CD14-positive monocyte (primary cell): ENCODE measurements at places on chromosomes 1 and 21. TPM values are rescaled to one million over a fixed set of nuclear protein-coding genes. Genes with fewer than 3 reads are reported as not detected.

DNA sequence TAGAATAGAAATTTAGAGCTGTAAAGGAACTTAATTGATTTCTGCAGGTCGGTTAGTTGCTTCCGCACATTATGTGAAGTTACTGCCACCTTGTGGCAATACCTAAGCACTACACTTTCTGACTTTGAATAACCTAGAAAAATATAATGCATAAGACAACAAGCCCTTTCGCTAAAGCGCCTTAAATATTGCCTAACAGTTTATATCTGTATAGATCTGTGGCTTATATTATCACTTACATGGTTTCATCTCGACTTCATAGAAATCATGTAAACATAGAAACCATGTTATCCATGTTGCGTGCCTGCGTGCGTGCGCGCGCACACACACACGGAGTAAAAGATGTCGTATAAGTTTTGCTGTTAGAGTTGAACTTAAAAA lies 10.9 kb upstream of the IFI16 start:
- DNase-seq = peak; percentile 72

DNA sequence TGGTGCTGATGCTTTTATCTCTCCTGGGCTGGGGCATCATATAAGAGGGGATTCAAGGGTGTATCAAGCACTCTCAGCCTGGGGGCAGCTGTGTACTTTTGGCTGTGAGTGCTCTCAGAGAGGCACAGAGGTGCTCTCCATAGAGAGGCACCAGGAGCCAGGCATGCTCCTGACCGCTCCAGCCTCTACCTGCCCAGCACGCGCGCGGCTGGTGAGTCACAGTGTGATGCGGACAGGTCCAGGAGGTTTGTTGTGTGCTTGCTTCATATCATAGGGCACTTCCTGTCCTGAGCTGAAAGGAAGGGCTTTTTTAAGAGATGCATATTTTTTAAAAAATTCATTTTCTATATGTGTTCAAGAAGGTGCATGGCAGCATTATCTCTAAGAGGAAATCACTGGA lies 93.6 kb upstream of the BCAR3 start:
- DNase-seq = no peak

DNA sequence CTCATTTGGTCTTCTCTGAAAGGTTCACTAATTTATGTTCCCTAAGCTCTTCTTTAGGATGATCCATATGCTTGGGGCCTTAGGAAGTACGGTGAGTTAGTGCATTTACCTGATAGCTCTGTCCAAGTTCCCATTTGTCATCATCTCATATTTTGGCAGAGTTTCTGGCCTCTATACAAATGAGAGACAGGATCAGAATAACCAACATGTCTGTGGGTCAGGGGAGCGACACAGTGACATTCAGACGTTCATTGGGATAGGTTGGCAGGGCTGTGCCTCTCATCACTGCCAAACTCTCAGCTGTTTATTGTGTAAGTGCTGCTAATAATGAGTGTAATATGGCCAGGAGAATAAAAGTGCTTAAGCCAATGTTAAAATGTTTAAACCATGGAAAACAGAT lies 561.1 kb upstream of the ZRANB2 start:
- DNase-seq = no peak

Gene LDLRAD1
- polyA plus RNA-seq = not detected

Gene C1QA
- 14.5 and 34.5 TPM in 2 replicates for polyA plus RNA-seq

DNA sequence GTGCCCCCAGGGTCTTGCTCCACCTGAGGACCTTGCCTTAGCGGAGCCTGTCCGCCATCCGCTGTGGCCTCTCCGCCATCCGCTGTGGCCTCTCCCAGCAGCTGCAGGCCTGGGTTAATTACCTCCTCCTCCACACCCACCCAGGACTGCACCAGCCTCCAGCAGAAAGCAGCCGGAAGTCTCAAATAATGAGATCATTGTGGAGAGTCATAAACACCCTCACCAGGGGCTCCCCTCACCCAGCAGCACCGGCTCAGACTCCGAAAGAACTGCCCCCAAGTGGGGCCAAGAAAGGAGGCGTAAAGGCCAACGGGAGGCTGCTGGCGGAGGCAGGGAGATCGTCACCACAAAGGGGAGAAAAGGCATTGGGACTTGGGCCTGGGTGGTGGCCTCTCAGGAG lies 10.7 kb upstream of the GPR153 start:
- no peak for DNase-seq

DNA sequence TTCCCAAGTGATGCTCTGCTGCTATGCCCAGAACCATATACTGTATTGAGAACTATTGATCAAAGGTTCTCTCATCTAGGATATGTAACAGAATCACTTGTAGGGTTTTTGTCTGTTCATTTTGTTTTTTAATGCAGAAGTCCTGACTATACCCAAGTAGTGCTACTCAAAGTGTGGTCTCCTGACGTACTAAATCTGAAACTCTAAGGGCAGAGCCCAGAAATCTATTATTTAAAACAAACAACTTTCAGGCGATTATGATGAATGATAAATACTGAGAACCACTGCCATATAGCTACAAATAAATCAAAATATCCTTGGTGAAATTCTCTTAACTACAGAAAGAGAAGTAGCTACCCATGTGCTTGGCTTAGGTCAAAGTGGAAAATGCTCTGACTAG lies 10.1 kb downstream of the ZZZ3 start:
- no peak for DNase-seq

- no peak for DNase-seq
Measured at GRCh38 chr1:110617589-110617988, 11.4 kb upstream of the KCNA2 start.

GRCh38 chr1:245842106-245842505 lies 665.0 kb downstream of the SMYD3 start:
- DNase-seq = no peak

DNA sequence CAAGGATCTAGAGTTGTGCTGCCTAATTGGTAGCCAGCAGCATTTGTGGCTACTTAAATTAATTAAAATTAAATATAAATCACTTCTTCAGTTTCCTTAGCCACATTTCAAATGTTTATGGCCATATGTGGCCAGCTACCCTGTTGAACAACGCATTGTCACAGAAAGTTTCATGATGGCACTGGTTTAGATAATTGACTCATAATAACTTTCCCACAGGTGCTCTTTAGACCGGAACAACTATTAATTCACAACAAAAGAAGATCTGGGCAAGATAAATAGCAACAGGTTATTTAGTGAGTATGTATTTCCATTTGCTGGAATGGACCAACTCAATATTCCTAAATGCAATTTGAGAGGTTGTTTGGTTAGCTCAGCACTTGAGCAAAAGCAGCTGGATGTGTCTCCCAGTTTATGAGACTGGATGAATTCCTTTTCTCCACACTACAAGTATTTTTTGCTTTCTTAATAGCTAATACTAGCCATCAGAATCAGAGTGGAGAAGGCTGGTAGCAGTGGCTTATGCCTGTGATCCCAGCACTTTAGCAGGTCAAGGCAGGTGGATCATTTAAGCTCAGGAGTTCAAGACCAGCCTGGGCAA lies 3.7 kb upstream of the AMIGO1 start:
- no peak for DNase-seq

- DNase-seq = no peak
Measured at GRCh38 chr1:54695764-54696163, 19.9 kb upstream of the TTC4 start.

Gene MT1HL1
- not detected in 2 replicates for polyA plus RNA-seq

Gene YIPF1
- 16.6 and 24.4 TPM in 2 replicates for polyA plus RNA-seq

Gene ZNF593OS
- 0.50 TPM for polyA plus RNA-seq

GRCh38 chr21:45366931-45367401 lies 38.0 kb upstream of the COL18A1 start:
- DNase-seq = no peak

- no peak for DNase-seq
Measured at GRCh38 chr21:26388731-26389231, 184.3 kb downstream of the CYYR1 start.

Gene RPE65
- not detected in 2 replicates for polyA plus RNA-seq
